ENCODE measurements at places on chromosomes 4 and X.

GRCh38 chr4:181150191-181150590, 1093.0 kb upstream of the TENM3 start:
- DNase-seq = no peak

DNA sequence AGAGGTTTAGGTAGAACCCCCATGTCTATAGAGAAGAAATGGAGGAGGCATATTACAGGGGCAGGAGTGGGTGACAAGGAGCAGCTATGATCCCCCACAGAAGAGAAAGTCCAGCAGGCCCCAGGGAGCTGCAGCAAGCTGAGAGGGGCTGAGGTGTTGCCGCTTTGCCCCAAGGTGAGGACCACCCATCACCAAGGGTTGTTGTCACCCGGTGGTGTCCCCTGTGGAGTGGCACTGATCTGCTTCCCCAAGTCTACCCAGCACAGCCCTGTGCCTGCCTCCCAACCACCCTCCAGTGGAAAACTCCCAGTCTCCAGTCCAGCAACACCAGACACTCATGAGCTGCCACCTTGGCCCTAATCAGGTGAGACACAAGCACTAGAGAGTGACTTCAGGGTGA, 149.3 kb upstream of the NOCT start:
- DNase-seq = no peak

DNA sequence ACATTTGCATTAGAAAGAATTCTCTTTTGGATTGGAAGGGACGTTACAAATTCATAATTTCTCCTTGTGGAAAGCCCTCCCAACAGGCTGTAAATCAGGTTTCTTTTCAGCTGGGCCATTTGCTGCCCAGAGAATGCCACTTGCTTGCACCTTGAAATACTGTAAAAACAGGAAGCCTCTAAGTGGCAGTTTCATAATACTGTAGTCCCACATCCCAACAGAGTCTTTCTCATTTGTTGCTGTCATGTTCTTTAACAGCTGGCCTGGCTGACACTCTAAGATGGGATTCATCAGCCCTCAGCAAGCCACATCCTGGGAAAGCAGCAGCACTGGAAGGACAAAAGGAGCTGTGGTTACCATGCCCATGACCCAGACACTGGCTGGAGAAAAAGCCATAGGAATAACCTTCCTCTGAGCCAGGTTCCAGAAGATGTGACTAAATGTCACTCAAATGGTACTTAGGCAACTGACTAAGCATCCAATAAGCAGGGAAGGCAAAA, 221.9 kb upstream of the MBNL3 start:
- no peak for DNase-seq

DNA sequence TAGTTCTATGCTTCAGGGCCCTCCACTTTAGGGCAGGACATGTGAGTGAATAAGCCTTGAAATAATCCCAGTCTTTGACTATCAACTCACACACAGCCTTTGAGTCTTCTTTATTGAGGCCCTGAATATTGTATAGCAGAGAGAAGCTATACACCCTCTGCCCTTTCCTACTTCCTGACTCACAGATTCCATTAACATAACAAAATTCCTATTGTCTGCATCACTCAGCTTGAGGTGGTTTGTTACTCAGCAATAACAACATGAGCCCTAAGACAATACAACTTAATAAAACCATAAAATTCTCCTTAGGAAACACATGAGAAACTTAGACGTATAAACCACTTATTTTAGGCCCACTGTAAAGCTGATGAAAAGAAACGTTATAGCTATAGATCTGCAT, 680.3 kb upstream of the DIAPH2 start:
- no peak for DNase-seq

GRCh38 chrX:2618516-2618915, 72.6 kb upstream of the CD99 start:
- DNase-seq = no peak

DNA sequence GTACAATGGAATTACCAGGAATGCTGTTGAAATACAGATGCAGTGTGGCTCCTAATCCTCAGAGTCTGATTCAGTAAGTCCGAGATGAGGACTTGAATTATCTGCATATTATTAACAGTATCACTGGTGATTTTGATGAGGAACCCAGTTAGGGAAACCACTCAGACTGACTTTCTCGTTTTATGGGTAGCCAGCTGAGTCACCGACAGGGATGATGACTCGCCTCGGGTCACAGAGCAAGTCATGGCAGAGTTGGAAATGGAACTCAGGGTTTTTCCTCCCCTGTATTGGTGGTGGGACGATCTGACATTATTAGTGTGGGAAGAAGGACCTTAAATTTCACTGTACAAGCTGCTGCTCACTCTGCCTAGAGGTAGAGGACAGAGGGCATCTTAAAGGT, 51.3 kb downstream of the RTL9 start:
- DNase-seq = no peak

DNA sequence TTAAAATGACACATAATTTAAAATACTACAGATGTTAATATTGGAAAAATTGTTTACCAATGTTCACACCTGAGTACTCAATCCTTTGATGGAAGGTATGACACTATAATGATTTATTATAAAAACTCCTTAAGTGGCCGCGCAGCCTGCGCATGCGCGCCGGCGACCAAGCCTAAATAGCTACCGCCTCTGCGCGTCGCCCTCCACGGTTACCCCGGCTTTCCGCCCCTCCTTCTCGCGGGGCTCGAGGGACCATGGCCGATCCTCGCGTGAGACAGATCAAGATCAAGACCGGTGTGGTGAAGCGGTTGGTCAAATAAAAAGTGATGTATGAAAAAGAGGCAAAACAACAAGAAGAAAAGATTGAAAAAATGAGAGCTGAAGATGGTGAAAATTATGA, 170.2 kb downstream of the DMD start:
- no peak for DNase-seq

DNA sequence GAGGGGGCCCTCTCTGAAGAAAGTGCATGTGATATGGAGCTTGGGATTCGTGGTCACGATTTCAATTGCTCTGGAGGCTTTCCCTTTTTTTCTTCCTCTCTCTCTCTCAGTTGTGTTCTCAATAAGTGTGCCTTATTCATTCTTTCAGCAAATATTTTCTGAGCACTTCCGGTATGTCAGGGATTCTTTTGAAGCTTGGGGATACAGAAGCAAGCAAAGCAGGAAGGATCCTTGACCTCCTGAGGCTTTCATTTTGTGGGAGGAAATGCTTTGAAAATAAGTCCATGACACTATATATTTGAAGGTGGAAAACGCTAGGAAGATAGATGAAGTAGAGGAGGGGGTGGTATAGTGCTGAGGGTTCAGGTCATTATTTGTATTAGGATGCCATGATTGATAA, 12.6 kb upstream of the GABRE start:
- DNase-seq = no peak

DNA sequence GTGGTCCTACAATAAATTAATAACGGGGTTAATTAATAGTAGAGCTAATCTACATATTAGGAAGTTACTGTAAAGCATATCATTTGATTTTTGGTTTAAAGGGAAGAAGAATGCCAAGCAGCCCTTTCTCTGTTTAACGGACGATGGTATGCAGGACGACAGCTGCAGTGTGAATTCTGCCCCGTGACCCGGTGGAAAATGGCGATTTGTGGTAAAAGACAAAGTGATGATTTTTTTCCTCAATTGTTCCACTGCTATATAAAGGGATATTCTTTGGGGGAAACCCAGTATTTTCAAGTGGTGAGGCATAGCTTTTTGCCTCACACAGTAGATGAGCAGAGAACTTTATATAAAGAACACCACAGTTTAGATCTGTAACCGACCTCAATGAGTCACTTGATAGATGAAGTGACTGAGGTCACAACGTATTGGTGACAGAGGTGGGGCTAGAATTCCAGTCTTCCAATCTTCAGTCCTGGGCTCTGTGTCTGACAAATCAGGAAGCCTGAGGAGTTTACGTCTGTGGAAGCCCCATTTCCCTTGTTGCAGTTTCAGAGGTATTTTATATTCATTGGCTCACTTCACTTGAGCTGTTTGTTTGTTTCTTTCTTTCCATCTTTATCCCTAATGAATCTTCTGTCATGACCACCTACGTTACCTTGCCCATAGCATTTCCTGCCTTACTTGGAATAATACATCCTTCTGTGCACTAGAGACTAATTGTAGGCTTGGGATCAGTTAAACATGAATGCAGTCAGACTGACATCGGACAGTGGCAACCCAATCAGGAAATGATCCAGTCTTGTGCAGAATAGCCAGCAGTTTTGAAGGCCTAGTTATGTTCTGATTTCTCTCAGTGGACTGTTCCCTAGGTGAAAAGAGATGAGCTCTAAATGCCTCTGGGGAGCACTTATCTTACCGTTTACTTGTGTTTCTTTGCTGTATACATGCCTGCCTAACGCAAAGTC, 30.1 kb downstream of the ZRSR2 start:
- no peak for DNase-seq

GRCh38 chrX:105775679-105776078, 46.7 kb upstream of the NRK start:
- DNase-seq = no peak

DNA sequence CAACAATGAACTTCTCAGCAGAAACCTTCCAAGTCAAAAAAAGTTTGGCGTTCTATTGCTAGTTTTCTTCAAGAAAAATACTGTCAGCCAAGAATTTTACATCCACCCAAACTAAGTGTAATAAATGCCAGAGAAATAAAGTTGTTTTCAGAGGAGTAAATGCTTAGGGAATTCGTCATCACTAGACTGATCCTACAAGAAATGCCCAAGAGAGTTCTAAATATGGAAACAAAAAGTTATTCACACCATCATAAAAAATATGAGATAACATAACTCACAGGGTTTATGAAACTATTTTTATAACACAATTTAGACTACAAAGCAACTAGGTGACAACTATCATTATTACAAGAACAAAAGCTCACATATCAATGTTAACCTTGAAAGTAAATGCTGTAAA, 259.5 kb upstream of the GABRA2 start:
- no peak for DNase-seq

- no peak for DNase-seq
These were observed 41.4 kb downstream of the ABHD18 start for GRCh38 chr4:128006592-128006991.
